Stimulated activated CD8-positive, alpha-beta memory T cell treated with anti-CD3 and anti-CD28 coated beads, Interleukin-15, amount 100 ng/mL, for 24 hours (primary cell): ENCODE measurements at places on chromosomes 1 and 21.

GRCh38 chr1:11569954-11570353, 84.3 kb downstream of the FBXO2 start:
- no peak for DNase-seq

DNA sequence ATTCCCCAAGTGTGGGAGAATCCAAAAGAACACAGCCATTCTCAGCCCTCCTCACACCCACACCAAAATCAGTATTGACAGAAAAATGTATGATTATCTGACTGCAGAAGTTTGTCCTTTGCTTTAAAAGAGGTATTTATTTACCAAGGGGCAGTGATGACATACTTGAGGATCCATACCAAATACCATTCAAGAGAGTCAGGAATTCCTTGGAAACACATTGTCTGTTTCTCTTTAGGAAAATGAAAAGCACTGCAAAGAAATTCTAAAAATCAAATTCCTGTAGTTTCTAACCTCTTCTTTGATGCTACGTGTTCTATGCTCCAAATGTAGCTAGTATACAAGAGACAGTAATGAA, 509.6 kb upstream of the CXADR start:
- DNase-seq: no peak

GRCh38 chr1:15962176-15962575, 13.7 kb downstream of the ZBTB17 start:
- no peak for DNase-seq

DNA sequence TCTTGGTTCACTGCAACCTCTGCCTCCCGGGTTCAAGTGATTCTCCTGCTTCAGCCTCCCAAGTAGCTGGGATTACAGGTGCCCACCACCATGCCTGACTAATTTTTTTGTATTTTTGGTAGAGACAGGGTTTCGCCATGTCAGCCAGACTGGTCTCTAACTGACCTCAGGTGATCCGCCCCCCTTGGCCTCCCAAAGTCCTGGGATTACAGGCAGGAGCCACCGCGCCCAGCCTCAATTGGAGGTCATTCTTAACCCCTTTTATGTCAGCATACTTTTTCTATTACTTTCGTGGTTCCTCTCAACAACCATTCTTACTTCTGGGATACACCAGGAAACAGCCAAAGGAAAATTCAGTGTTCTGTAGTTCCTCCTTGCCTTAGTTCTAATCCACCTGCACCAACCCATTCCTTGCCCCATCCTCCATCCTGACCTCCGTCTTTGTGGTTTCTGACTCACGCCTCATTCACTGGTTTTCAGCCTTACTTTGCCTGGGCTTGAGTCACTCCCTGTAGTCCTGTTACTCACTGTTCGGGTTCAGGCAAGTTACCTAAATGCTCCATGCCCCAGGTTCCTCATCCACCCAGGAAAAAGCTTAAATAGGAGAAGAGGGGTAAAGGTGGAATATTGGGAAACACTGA, 12.9 kb upstream of the BCL10 start:
- no peak for DNase-seq

- no peak for DNase-seq
Measured at GRCh38 chr1:11529330-11529729, 50.4 kb downstream of the DISP3 start.

DNA sequence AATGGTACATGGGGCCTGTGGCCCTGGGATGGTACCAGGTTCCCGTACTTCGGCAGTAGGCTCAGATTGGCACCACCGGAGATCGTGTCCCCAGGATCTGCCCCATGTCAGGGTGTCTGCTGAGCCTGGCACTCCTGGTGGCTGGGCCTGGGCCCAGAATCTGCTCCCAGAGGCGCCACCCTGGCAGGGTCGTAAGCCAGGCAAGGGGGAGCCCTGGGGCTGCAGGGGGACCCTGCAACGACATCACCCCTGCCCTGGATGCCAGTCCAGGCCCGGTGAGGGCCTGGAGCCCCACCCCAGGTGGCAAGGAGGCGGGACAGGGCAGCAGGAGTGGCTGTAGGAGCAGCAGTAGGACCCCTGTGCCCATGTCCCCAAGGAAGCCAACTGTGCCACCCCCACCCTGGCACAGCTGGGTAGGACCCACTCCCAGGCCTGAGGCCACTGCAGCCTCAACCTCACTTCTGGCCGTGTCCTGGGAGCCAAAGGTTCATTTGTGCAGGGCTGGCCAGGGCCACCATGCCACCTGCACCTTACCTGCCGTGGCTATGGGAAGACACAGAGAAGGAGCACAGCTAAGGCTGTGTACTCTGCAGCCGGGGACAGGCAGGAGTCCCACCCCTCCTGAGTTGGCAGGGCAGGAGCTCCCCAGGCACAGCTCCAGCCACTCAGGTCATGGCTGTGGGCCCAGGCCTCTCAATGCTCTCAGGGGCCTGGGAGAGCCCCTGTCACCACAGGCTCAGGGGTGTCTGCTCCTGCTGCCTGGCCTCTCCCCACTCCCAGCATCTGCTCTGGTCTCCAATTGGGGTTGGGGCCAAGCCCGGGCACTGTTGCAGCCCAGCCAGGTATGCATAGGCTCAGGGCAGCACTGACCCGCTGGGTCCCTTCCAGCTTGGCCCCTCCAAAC, 141.7 kb downstream of the EIF4G3 start:
- no peak for DNase-seq

GRCh38 chr1:38336961-38337360, 290.4 kb upstream of the POU3F1 start:
- DNase-seq: no peak

DNA sequence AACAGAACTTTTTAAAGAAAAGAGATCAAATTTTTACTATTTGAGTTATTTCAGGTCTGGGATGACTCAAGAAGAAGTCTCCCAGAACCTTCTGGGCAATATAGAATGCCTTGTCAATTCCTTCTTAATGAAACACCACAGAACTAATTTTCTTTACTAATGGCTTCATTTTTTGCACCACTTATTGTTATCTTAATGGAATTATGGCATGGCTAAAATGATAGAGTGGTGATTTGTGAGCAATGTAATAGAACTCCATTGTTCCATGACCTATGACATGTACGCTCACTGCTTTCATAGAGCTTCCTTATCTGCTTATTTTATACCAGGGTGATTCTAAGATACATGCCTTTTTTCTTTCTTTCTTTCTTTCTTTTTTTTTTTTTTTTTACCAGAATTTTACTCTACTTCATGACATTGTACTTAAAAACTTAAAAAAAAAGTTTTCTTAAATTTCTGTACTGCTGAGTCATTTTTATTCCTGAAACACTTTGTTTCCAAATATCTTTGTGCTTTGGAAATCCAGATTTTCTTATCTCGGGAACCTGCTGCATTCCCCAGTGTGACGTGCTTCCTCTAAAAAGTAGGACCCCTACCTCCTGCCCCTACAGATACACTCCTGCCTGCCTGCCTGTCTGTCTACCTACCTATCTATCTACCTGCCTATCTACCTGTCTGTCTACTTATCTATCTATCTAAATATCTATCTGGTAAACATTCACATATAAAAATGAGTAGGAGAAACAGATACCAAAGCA, 284.9 kb downstream of the PBX1 start:
- no peak for DNase-seq

DNA sequence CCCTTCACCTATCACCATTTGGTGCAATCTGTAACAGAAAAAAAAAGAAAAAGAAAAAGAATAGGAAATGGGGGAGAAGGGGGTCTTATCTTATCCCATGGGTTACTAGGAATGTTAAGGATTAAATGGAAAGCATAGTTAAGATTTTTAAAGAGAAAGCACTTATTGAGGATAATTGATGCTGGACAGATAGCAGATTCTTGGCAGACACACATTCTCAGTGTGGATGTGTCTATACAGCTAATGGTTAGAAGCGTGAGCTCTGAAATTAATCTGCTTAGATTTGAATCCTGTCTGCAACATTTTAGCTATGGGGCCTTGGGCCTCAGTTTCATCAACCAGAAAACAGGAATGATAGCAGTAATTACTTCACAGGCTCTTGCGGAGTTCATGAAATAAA, 67.1 kb downstream of the SSBP3 start:
- DNase-seq: no peak

DNA sequence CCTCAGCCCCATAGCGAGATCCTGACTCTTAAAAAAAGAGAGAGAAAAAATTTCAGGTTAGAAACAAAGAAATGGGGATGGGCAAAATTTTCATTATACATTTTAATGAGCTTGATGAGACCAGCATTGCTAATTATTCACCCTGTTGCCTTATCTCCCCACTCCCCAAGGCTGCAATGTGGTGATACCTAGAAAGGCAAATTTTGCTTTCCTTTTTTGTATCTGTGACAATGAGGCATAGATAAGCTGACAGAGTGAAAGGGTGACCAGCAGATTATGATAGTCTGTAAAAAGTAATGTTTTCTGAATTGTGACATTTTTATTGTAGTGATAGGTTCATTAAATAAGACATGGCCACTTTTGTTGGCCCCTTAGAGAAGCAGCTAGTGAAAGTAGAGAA, 12.9 kb downstream of the SRRM1 start:
- DNase-seq: no peak

GRCh38 chr1:66239834-66240233, 294.1 kb upstream of the SGIP1 start:
- DNase-seq: no peak

- DNase-seq: no peak
Measured at GRCh38 chr1:30366911-30367310, 356.5 kb downstream of the MATN1 start.

DNA sequence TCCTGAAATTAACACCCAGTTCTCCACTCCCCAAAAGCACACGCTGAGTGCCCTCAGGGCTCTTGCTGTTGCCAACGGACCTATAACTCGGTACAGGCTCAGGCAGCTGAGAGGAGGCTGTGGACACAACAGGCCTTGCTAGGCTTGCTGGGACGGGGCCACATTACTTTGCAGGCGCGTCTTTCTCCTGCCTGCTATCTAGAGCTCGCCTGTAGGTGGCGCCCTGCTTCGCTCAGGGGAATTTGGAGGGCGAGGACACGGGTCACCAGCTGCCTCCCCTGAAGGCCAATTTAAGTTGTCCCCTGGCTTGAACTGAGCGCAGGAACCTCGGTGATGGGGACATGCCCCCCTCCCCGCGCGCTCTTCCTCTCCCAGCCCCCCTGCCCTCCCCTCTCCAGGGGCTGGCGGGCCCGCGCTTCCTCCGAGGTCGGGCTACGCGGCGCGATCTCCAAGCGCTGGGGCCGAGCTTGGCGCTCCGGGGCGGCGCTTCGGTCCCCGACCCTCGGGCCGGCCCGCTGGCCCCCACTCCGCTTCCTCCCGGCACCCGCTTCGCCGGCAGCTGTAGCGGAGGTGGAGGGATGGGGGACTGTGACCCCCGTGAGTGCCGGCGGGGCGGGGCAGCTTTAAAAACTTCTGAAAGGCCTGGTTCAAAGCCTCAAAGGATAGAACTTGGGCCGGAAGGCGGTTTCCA, 32.4 kb upstream of the NFIA start:
- DNase-seq: peak; percentile 84

DNA sequence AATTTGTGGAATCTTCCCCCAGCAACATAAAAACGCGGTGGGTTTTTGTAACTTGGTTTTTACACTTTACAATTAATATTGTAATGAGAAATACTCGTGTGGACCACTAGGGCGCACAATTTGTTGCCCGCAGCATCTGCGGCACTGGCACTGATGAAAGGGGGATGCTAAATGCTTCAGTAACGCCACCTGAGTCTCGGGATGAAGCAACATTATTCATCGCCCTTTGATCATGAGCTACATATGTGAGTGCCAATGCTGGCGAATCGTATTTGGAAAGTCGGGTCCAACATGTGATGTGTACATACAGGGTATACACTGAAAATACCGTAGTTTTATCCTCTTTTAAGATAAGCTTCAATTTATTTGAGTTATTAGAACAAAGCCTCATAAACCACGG, 34.2 kb upstream of the COX20 start:
- no peak for DNase-seq

DNA sequence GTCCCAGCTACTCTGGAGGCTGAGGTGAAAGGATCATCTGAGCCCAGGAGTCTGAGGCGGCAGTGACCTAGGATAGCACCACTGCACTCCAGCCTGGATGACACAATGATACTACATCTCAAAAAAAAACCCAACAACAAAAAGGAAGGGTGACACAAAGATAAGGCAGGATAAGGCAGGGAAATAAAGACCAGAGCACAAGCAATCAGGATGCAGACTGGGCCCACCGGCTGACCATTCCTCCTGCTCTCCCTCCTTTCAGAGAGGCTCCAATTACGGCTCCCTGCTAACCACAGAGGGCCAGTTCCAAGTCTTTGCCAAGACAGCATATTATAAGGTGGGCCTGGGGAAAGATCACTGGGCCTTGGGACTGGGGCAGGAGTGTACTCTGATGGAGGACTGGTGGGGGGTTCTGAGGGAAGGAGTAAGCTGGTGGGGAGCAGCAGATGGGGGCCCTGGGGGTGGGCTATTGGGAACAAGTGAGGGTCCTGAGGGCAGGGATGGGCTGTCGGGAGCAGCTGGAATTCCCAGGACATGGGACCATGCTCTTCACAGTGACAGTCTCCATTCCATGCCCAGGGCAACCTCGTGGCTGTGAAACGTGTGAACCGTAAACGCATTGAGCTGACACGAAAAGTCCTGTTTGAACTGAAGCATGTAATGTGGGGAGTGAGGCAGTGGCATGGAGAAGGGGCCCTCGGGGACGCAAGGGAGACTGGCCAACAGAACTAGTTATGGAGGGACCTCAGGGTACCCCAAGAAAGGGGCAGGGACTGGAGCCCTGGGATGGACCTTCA, 7.3 kb downstream of the NPR1 start:
- no peak for DNase-seq

GRCh38 chr1:176853503-176853902, 311.0 kb downstream of the ASTN1 start:
- DNase-seq: no peak

- no peak for DNase-seq
Measured at GRCh38 chr1:6004412-6005123, 12.3 kb upstream of the NPHP4 start.

DNA sequence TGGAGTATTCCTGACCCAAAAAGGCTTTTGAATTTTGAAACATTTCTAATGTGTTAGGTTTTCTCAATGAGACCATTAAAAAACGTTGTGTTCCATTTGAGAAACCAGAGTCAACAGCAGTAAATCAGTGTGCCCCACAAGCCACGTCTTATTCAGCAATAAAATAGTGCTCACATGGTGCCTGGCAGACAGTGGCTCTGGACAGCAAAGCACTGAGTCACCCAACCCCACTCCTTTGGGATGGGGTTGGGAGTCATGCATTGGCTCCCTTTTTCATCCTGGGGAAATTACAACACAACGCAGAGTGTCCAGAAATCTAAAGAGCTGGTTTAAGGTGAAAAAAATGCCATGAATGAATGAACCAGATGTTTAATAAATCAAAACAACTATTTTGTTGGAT, 46.5 kb downstream of the KCNJ15 start:
- no peak for DNase-seq

GRCh38 chr1:29645586-29645985, 409.3 kb downstream of the PTPRU start:
- no peak for DNase-seq

DNA sequence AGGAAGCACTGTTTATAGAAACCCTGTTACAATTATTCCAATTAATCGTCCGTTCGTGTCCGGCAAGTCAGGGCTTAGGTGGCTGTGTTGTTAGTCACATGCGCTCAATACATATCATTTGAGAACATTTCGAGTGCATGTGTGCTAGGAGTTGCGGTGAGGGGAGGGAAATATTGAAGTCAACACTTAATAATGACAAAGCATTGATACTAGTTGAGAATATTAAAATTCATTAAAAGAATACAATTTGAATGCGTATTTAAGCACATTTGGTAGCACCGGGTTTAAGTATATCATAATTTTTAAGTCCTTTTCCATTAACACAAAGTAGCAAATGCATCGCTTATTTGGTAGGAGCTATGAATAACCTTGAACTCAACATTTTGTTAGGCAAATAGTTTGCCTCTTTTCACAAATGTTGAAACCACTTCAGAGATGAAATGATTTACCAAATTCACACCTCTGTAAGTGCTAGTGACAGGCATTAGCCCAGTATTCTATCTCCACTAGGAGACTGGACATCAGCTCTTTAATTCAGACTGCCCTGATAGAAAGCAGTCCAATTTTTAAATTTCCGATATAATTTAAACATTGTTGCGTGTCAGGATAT, 1.1 kb upstream of the SERBP1 start:
- DNase-seq: no peak
